ENCODE measurements at places on chromosomes 1 and 21. TPM values are rescaled to one million over a fixed set of nuclear protein-coding genes. Genes with fewer than 3 reads are reported as not detected.

GRCh38 chr1:186849271-186849671 lies 20.5 kb downstream of the PLA2G4A start:
- no peaks in the 10 kb centered on the region for H3K36me3 ChIP-seq
- peak overlapping the region; percentile 46 for H3K27ac ChIP-seq
- DNase-seq: no peak
- no peaks in the 10 kb centered on the region for H3K27me3 ChIP-seq

GRCh38 chr1:227886993-227887696 lies 60.6 kb downstream of the WNT9A start:
- peak; percentile 88 for DNase-seq
- no peaks in the 10 kb centered on the region for H3K27me3 ChIP-seq
- peaks cover 25% of the 10 kb centered on the region for H3K4me1 ChIP-seq
- H3K4me3 ChIP-seq: peak overlapping the region; percentile 61

The LEPR gene
- total RNA-seq: 28.0 TPM

The RNU1-2 gene
- under 0.01 TPM for total RNA-seq

GRCh38 chr1:210364479-210364878 lies 35.8 kb downstream of the HHAT start:
- H3K4me1 ChIP-seq: no peaks in the 10 kb centered on the region
- no peaks in the 10 kb centered on the region for H3K36me3 ChIP-seq
- no peak overlapping the region for H3K4me3 ChIP-seq
- H3K27me3 ChIP-seq: no peaks in the 10 kb centered on the region

- no peaks in the 10 kb centered on the region for H3K27me3 ChIP-seq
- no peak for DNase-seq
- no peaks in the 10 kb centered on the region for H3K36me3 ChIP-seq
- peaks cover 20% of the 10 kb centered on the region for H3K4me1 ChIP-seq
Measured at GRCh38 chr1:179976970-179977651, 22.5 kb downstream of the CEP350 start.

The PTCH2 gene
- 1.4 TPM for total RNA-seq

The LPGAT1 gene
- total RNA-seq: 30.8 TPM

DNA sequence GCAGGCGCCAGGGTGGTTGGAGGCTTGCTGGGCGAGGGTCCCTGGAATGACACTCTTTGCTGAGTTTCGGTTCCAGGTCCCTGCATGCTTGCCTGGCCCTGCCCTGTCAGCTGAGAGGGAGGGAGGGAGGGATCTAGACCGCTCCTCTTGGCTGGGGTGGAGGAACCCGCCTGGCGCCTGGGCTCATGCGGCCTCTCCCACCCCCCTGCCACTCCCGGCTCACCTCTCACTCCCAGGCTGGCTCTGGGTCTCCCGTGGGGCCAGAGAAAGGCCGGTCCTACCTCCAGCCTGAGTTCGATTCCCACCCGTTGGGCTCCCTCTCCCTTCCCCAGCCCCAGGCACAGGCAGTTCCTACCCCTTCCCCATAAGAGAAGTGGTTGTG lies 19.0 kb upstream of the IFNLR1 start:
- no peak overlapping the region for H3K27ac ChIP-seq
- H3K36me3 ChIP-seq: no peaks in the 10 kb centered on the region
- DNase-seq: no peak
- no peaks in the 10 kb centered on the region for H3K27me3 ChIP-seq
- peaks cover 5% of the 10 kb centered on the region for H3K4me1 ChIP-seq
- H3K4me3 ChIP-seq: no peak overlapping the region

- H3K36me3 ChIP-seq: peaks cover 10% of the 10 kb centered on the region
- DNase-seq: peak; percentile 92
- H3K27me3 ChIP-seq: no peaks in the 10 kb centered on the region
- H3K4me3 ChIP-seq: no peak overlapping the region
Measured at GRCh38 chr1:156160743-156161171, 7.4 kb downstream of the SEMA4A start.

DNA sequence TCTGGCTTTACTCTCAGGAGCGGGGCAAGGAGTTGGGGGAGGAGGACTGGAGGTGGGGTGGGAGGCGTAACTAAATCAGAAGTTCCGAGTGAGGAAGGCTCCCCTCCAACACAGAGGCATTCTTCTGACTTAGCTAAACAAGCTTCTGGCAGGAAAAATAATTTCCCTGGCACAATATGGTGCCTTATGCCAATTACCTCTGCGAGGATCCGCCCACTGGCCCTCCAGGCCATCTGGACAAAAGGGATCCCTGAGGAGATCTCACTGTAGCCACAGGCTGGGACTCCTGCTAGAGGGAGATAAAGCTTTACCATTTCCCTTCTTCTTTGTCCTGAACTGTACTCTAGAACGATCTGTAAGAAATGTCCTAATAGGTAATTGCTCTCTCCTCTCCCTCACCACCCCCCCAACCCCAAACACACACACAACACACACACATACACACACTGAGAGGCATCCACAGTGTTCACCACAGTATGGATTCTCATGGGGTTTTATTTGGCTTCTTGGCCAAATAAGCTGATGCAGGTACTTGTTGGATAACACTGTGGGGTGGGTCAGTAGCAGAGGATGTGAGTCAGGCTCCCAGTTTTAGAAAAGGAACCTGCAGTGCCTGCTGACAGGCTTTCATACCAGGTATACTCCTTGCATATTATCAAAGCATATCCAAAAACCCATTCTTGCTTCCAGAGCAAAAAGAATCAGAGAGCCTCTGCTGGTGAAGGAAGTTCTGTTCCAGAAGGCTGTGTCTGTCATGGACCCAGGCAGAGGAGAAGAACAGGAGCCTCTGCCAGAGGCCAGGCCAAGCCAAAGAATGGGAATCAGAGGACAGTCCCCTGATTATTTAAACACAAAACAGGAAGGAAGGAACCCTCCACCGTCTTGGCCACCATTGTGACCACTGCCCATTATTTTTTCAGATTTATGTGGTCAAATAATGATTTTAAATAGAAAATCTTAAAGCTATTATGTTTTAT lies 169.1 kb downstream of the C1orf21 start:
- peaks cover 2% of the 10 kb centered on the region for H3K4me1 ChIP-seq
- no peaks in the 10 kb centered on the region for H3K36me3 ChIP-seq
- no peak for DNase-seq
- no peak overlapping the region for H3K4me3 ChIP-seq
- H3K27me3 ChIP-seq: no peaks in the 10 kb centered on the region

The RYR2 gene
- total RNA-seq: 4.3 TPM

The ZFP69B gene
- 1.7 TPM for total RNA-seq

The ZBTB21 gene
- 12.4 TPM for total RNA-seq

DNA sequence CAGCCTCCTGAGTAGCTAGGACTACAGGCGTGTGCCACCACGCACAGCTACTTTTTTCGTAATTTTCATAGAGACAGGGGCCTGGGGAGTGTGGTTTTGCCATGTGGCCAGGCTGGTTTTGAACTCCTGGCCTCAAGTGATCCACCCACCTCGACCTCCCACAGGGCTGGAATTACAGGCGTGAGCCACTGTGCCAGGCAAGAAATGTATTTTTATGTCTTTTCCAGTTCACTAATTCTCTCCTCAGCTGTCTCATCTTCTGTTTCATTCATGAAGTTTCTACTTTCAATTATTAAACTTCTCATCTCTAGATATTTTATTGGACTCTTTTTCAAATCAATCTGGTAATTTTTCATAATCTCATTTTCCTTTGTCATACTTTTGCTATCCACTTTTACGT lies 72.1 kb upstream of the DISP3 start:
- no peak overlapping the region for H3K27ac ChIP-seq
- H3K4me1 ChIP-seq: no peaks in the 10 kb centered on the region
- no peaks in the 10 kb centered on the region for H3K36me3 ChIP-seq
- H3K4me3 ChIP-seq: no peak overlapping the region
- no peak for DNase-seq
- no peaks in the 10 kb centered on the region for H3K27me3 ChIP-seq

GRCh38 chr21:25390701-25391100 lies 216.6 kb downstream of the MRPL39 start:
- H3K27me3 ChIP-seq: no peaks in the 10 kb centered on the region
- no peaks in the 10 kb centered on the region for H3K4me1 ChIP-seq
- no peak for DNase-seq
- no peak overlapping the region for H3K27ac ChIP-seq

The HRNR gene
- not detected for total RNA-seq

DNA sequence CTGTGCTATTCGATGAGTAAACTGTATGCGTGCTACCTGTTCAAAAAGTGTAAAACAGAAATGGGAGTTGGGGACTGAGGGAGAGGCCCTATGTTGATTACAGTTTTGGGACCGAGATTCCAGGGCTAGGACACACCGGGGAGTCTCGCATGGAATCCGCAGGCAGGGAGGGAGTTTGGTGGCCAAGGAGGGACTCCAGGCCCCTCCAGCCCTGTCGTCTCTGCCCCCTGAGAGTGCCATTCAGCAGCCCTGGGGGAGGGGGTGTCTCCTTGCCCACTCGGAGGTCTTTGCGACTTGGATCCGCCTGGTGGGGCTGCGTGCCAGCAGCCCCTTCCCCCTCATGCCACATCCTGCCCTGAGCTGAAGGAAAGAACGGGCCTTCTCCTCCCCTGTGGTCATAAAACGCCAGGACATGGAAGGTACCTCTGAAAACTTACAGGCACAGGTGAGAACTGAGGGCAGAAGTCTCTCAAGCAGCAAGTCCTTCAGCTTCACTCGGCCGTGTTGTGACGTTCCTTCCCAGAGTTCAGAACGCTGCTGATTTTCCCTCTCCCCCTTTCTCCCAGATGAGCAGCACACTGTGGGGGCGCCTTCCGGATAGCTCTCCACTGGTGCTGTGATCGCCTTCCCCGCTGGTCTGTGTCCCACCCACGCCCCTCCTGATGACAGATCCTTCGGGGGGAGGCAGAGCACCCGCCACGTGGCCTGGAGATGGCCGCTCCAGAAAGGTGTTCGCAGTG lies 141.4 kb downstream of the PEX14 start:
- H3K36me3 ChIP-seq: no peaks in the 10 kb centered on the region
- H3K27ac ChIP-seq: no peak overlapping the region
- H3K4me3 ChIP-seq: no peak overlapping the region
- no peaks in the 10 kb centered on the region for H3K27me3 ChIP-seq
- no peak for DNase-seq
- no peaks in the 10 kb centered on the region for H3K4me1 ChIP-seq

GRCh38 chr1:107430540-107431228 lies 289.8 kb downstream of the NTNG1 start:
- DNase-seq: no peak
- H3K27me3 ChIP-seq: no peaks in the 10 kb centered on the region
- no peaks in the 10 kb centered on the region for H3K4me1 ChIP-seq

GRCh38 chr1:49104575-49104974 lies 327.9 kb upstream of the BEND5 start:
- H3K4me3 ChIP-seq: no peak overlapping the region
- no peak overlapping the region for H3K27ac ChIP-seq
- H3K27me3 ChIP-seq: no peaks in the 10 kb centered on the region
- H3K36me3 ChIP-seq: no peaks in the 10 kb centered on the region
- H3K4me1 ChIP-seq: no peaks in the 10 kb centered on the region
- DNase-seq: no peak

GRCh38 chr1:117607471-117607870 lies 1.6 kb downstream of the TENT5C start:
- no peak for DNase-seq
- H3K4me1 ChIP-seq: peaks cover 8% of the 10 kb centered on the region
- H3K27ac ChIP-seq: peak overlapping the region; percentile 87
- H3K27me3 ChIP-seq: no peaks in the 10 kb centered on the region
- H3K36me3 ChIP-seq: no peaks in the 10 kb centered on the region

DNA sequence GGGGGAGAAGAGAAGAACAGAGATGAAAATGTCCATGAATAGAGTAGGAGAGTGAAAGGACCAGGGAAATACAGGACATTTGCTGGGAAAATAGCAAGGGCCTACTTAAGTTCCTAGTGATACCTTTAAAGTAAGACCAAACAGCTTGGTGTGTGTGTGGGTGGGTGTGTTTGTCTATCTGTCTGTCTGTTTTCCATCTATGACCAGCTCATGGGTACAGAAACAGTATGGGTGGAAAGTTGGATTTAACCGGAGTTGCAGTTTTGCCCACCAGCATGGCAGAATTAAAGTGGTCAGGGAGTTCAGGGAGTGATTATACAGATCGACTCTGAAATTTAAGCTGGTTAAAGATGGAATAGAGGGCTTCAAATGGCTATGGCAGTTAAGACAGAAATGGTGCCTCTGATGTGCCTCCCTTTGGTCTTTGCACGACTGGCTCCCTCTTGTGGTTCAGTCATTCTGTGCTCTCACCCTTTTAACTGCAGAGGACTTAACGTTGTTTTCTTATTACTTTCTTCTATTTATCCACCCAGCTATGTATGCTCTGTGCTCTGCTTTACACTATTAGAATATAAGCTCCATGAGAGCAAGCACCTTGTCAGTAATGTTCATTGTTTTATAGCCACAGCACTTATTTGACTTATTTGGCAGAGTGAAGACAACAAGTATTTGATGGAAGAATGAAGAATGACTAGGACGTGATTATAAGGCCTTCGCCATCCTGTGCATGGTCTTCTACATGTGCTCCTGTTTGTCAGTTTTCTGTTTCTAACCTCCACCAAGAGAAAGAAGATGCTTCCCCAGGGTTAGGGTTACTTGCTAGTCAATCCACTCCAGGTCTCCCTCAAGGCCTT lies 72.7 kb upstream of the AK4 start:
- no peak overlapping the region for H3K27ac ChIP-seq
- H3K4me1 ChIP-seq: peaks cover 4% of the 10 kb centered on the region
- peak; percentile 66 for DNase-seq
- no peak overlapping the region for H3K4me3 ChIP-seq

The RPE65 gene
- total RNA-seq: not detected

GRCh38 chr1:62781841-62782543 lies 1.9 kb upstream of the ATG4C start:
- H3K4me3 ChIP-seq: no peak overlapping the region
- H3K27ac ChIP-seq: no peak overlapping the region
- peaks cover 15% of the 10 kb centered on the region for H3K4me1 ChIP-seq
- no peaks in the 10 kb centered on the region for H3K36me3 ChIP-seq
- DNase-seq: no peak

DNA sequence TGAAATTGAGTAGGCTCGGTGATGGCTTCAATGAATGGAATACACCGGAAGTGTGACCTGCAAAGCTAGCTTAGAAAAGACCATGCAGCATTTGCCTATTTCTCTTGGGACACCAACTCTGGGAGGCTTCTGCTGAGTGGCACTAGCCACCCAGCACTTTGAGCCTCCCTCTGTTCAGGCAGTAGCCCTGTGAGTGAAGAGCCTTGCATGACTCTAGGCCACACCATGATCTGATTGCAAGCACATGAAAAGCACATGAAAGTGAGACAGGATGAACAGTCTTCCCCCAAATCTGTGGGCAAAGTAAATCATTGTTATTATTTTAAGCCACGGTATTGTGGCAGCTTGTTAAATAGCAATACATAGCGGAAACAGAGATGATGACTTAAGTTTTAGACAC lies 2.8 kb downstream of the CD48 start:
- peak overlapping the region; percentile 77 for H3K27ac ChIP-seq
- H3K4me3 ChIP-seq: no peak overlapping the region
- H3K27me3 ChIP-seq: no peaks in the 10 kb centered on the region
- DNase-seq: no peak
- peaks cover 5% of the 10 kb centered on the region for H3K4me1 ChIP-seq

GRCh38 chr1:82867781-82868180 lies 1067.0 kb downstream of the ADGRL2 start:
- no peak overlapping the region for H3K4me3 ChIP-seq
- H3K27me3 ChIP-seq: no peaks in the 10 kb centered on the region
- no peaks in the 10 kb centered on the region for H3K4me1 ChIP-seq
- H3K27ac ChIP-seq: no peak overlapping the region
- no peaks in the 10 kb centered on the region for H3K36me3 ChIP-seq

GRCh38 chr1:239263801-239264200 lies 122.6 kb upstream of the CHRM3 start:
- H3K36me3 ChIP-seq: no peaks in the 10 kb centered on the region
- H3K4me3 ChIP-seq: no peak overlapping the region
- no peaks in the 10 kb centered on the region for H3K27me3 ChIP-seq
- H3K27ac ChIP-seq: no peak overlapping the region
- H3K4me1 ChIP-seq: no peaks in the 10 kb centered on the region

GRCh38 chr1:212556822-212557549 lies 51.6 kb upstream of the ATF3 start:
- no peak overlapping the region for H3K4me3 ChIP-seq
- no peaks in the 10 kb centered on the region for H3K36me3 ChIP-seq
- no peak overlapping the region for H3K27ac ChIP-seq
- H3K4me1 ChIP-seq: no peaks in the 10 kb centered on the region

The ITLN2 gene
- total RNA-seq: 38.8 TPM

Data from upper lobe of left lung (tissue), 6 donors.